ENCODE measurements at places on chromosomes 6 and 20.

DNA sequence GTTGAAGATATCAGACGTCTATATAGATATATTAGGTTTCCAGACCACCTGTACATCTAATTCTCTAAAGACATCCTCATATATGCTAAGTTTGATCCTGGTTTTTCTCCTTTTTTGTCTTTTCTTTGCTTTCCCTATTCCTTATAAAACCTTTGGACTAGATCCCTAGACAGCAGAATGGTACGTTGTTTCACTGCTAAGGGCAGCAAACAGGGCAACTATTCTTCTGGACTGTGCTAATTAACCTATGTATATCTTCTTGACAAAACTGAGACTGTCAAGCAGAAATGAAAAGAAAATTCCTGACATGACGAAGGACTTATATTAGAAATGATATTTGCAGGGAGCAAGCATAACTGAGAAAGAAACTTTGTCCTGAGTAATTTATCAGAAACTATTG, 19.1 kb downstream of the ME1 start:
- DNase-seq, result no peak

- DNase-seq, result no peak
These were observed 147.1 kb upstream of the RALGAPA2 start for GRCh38 chr20:20859510-20859909.

- DNase-seq, result peak; percentile 3
These were observed 20.2 kb downstream of the GPR6 start for GRCh38 chr6:109998159-109998785.

GRCh38 chr6:83365931-83366330, 64.9 kb downstream of the ME1 start:
- no peak for DNase-seq

DNA sequence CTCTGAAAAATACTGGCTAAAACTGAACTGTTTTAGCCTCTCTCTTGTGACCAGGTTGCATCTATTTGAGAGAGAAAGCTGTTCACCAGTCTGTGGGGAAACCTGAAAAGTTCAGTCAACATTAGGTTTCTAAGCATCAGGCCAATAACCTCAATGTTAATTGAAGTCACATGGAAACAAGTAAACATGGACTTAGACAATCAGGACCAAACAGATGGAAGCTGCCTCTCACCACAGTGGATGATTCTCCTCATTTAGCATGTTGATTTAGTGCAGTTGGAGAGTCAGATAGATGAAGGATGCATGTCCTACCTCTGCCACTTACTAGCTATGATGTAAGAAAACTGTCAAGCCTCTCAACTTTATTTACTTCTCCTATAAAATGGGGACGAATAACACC, 18.2 kb downstream of the SCGN start:
- no peak for DNase-seq

DNA sequence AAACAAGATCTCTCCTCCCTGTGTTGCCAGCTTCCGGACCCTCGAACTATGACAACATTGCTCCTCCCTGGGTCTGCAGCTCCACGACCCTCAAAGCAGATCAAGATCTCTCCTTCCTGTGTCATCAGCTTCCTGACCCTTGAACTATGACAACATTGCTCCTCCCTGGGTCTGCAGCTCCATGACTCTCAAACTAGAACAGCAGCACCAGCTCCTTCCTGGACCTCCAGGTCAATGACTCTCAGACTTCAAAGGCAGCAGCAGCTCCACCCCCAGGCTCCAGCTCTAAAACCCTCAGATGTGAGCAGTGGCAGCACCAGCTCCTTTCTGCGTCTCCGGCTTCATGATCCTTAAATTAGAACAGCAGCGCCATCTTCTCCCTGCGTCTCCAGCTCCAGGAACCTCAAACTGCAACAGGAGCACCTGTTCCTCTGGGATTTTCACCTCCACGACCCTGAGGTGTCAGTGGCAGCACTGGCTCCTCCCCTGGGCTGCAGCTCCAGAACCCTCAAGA, 341.0 kb upstream of the SULF2 start:
- DNase-seq, result no peak

DNA sequence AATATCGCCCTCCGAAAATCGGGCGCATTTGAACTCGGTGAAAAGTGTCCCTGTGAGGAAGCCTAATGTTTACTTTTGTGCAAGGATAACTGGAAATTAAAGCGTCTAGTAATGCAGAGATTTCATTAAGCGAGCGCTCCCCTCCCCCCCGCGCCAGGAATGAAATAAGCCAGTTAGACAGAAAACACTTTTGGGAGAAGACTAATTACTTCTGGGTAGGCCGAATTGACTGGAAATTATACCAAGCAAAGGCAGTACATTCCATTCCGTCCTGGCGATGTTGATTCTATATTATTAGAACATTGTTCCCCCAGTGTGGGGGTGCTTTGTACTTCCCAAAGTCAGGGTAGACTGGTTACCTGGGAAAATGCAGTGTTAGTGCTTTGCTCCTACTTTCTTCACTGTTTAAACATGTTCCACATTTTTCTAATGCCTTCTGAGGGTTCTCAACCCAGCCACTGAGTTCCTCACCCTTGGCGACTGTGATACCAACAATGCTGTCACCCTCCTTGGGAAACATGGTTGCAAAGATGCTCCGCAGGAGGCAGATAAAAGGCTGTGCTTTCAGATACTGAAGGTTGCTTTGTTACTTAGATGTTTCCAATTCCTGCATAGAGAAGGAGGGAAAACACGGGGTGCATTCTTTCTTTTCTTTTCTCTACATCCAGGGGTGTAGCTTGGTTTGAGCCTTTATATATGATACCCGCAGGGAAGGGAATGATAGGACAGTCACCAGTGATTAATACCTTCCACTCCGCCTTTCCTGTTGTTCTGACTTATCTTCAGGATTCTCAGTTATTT, 2.6 kb downstream of the GJA1 start:
- DNase-seq, result no peak

- DNase-seq, result no peak
These were observed 43.8 kb upstream of the LAMA4 start for GRCh38 chr6:112298021-112298745.

DNA sequence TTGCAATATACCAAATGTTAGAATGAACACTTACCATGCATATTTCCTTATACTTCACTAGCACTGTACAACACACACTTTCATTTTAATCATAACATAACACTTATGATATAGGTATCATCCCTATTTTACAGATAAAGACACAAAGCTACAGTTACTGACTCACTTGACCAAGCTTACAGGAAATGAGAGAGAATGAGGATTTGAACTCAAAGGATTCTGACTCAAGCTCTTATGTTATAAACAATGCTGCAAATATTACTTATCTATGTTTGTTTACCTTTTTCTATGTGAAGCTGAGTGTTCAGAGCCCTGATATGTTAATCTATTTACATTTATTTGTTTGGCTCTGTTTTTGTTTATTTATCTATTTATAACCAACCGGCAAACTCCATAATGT, 245.4 kb downstream of the PTPRK start:
- DNase-seq, result no peak

DNA sequence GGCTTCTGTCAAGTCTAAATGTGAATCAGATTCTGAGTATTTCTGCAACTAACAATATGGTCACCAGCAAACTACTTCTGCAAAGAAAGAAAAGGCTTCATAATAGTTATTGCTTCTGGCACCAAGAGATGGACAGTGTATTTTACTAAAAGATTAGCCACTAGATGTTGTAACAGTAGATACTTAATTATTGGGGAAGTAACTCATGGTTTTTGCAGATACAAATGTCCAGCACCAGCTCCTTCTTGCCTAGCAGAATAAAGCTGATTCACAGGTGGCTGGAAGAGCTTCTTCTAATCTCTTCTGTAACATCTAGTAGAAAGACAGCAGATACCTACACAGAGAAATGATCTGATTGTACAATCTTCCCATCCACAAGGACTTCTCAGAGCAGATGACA, 21.2 kb downstream of the ATXN1 start:
- DNase-seq, result no peak

DNA sequence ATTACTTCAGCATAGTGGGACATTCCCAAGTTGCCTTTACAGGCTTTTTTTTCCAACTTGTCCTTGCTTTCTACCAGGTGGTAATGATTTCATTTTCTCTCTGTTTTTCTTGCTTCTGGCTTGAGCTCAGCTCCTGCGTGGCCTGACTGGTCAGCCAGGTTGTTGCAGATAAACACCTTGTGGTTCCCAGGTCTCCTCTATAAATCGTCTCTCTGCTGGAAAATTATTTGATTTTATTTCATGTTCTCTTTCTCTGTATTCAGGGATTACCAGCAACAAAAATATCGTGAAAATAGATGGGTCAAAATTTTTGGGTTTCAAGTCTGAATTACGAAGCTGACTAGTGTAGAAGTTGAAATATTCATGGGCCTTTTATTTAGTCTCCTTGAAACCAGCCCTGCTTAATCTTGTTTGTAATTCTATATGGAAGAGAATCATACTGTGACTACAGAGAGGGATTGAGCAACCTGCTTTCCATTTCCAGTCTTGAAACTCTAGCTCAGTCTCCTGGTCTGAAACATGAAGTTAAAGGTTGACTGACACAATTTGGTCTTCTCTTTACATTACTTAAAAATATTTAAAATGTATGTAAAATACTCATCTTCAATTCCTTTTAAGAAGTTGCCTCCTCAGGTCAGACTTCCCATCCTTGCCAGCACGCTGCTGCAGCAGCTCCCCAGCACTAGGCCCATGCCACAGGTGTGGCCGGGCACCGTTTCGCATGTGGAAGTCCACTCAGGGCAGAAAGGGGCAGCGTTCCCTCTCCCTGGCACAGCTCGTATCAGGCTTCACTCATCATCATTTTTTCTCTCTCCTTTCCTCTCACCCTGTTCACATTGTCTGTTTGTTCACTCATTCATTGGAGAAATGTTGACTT, 7.1 kb downstream of the DUSP22 start:
- DNase-seq, result no peak

Measured in HTR-8/SVneo (cell line).